SW 1271 (cell line): ENCODE measurements at places on chromosomes 12 and 14.

- DNase-seq, result no peak
Measured at GRCh38 chr12:92987846-92988621, 58.9 kb upstream of the EEA1 start.

DNA sequence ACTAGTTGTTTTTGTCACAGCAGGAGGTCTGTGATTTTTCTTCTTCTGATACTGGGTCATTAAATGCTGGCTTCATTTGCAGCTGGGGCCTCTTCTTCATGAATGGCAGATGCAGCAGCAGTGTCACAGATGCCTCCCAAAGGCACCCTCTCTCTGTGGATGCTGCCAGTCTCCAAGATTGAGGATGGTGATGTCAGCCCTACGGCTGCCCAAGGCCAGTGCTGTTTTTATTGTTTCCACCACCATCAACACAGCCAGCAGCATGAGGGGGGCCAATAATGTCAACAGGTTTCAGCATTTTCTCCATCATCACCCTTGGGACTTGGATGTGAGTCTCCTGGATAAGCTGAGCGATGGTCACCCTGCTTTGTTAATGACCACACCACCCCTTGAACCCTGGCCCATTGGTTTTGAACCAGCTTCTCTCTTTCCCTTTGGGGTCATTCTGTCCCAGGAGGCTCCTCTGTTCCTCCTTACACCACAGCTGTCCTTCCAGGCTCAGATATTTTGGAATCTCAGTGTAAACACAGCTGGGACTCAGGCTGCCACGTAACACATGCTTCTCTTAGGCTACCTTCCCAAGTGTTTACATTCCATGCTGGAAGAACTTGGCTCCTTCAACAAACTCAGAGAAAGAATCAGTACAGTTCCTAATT is 151.7 kb upstream of the DDHD1 start:
- DNase-seq, result no peak

DNA sequence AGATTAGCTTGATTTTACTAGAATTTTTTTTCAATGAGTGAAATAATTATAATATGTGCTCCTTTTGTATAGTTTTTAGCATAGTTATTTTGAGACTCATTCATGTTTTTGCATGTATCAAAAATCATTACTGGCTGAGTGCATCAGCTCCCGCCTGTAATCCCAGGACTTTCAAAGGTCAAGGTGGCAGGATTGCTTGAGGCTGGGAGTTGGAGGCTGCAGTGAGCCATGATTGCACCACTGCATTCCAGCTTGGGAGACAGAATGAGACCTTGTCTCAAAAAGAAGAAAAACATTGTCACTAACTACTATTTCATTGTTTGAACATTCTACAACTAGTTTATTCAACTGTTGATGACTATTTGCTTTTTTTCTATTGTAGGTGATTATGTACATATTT is 802.7 kb downstream of the SLC16A7 start:
- DNase-seq, result no peak

GRCh38 chr14:39957987-39958386 is 525.8 kb upstream of the FBXO33 start:
- DNase-seq, result no peak

- DNase-seq, result no peak
Measured at GRCh38 chr14:89378119-89378518, 38.9 kb downstream of the FOXN3 start.

DNA sequence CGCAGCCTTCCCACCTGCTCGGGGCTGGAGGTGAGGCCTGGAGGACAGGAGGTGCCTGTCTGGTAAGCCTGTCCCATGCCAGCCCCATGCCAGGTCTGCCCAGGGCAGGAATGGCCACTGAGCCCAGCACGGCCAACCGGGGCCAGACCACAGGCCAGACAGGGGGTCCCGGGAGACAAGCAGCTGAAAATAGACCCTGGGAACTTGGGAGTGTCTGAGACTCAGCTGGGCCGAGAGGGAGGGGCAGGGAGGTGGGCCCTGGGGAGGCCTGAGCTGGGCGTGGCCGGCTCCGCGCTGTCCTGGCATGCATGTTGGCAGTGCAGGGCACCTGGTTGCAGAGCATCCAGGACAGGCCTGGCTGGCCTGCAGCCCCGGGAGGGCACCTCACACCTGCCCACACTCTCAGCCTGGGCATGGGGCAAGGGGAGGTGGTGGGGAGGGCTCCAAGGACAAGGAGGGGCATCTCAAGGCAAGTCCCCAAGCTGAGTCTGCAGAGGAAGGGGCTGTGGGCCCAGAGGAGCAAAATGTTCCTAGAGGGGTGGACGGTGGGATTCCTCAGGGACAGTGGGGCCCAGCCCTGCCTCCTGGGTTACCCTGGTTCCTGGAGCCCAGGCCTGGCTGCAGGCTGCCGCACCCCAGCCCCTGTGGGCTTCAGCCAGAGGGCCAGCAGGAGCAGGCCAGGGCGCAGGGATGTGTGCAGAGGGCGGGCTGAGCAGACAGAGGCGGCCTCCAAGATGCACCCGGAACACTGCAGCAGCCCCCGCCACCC is 3.2 kb upstream of the CRIP1 start:
- no peak for DNase-seq

GRCh38 chr14:55851301-55851700 is 266.9 kb upstream of the PELI2 start:
- DNase-seq, result no peak

- no peak for DNase-seq
Measured at GRCh38 chr12:96743606-96744005, 163.5 kb upstream of the NEDD1 start.

- DNase-seq, result no peak
Measured at GRCh38 chr12:88303335-88303734, 161.2 kb downstream of the TMTC3 start.

- no peak for DNase-seq
Measured at GRCh38 chr12:131793243-131794022, 34.8 kb upstream of the MMP17 start.

GRCh38 chr12:121713257-121713777 is 765 bp downstream of the TMEM120B start:
- DNase-seq, result no peak

DNA sequence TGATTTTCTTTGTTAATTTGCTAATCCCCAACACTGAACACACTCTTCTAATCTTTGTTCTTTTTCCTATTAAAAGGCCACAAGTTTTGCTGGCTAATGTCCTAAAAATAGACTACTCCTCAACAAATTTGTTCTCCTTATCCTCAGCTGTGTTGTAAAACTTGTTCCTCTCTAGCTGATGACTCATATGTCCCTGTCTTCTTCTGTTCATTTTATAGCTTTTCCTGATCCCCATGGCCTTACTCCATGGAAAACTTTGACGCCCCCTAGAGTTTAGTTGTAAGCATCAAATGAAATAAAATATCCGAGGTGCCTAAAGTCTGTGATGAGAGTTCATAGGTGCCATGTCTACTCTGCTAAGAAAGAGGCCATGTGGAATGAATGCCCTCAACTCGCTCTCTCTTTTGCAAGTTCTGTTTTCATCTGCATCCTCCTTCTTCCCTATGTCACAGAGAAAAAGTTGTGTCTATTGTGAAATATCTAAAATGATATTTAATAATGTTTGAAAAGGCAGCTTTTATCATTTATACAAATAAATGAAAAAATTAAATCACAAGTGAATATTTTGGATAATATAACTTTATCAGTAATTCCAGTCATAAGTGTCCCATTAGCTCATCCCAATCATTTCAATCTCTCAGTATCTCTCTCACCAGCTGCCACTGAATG is 237.9 kb downstream of the IPO8 start:
- DNase-seq, result peak; percentile 81

GRCh38 chr14:91636604-91637003 is 95.3 kb downstream of the CATSPERB start:
- no peak for DNase-seq

- DNase-seq, result peak; percentile 60
Measured at GRCh38 chr14:99274346-99275221, 2.6 kb upstream of the BCL11B start.

- DNase-seq, result no peak
Measured at GRCh38 chr12:112233242-112233641, 107.9 kb downstream of the TRAFD1 start.

DNA sequence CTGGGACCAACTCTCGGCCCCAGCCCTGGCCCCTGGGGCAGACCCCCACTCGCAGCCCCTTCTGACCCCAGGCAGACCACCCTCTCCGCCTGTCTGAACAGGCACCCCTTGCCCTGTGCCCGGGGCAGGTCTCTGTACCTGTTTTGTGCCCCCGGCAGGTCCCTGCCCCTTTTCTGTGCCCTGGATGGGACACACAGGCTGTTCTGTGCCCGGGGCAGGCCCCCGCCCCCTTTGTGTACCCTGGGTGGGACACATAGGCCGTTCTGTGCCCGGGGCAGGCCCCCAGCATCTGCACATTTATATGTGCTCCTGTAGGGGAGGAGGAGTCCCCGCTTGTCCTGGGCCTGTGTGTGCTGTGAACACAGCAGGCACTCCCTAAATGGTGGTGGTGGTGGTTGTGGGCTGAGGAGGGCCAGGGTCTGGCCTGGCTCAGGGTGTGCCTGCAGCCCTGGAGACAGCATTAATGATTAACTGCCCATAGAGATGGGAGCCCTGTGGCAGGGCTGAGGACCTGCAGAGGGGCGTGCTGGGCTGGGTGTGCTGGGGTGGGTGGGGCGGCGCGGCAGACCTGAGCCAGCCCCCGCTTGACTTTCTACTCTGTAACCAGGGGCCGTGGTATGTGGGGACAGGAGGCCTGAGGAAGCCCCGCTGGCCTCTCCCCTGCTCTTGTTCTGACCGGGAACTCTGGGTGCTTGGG is 3.7 kb downstream of the FBRSL1 start:
- no peak for DNase-seq

- no peak for DNase-seq
Measured at GRCh38 chr14:28102001-28102400, 664.6 kb upstream of the FOXG1 start.

- DNase-seq, result no peak
Measured at GRCh38 chr12:89166525-89166934, 185.8 kb downstream of the DUSP6 start.

GRCh38 chr12:29322157-29322556 is 58.8 kb downstream of the ERGIC2 start:
- DNase-seq, result no peak

GRCh38 chr12:65608319-65608916 is 215.9 kb upstream of the HMGA2 start:
- DNase-seq, result no peak

DNA sequence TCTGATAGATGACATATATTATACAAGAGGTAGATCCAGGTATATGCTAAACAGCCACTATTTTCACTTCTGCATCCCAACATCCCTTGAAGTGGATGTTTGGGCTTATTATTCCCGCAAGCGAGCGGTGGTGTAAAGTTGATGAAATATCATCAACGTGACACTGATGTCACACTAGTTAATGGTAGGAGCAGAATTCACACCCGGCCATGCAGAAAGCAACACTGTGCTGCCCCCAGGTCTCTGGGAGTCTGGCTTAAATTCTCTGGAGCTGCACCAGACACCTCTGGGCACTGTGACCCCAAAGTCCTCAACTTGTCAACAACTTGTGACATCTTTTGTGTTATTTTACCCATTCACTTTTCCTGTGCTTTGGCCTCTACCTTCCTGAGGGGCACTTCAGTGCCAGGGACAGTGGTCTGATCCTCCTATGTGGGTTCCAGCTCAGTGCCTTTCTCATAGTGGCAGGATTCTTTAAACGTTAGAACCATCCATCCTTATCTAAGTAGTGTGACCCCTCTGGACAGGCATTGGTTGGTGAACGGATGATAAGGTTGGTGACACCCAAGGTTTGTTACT is 952 bp downstream of the DRAM1 start:
- peak; percentile 7 for DNase-seq

GRCh38 chr14:98014851-98015615 is 1217.9 kb downstream of the VRK1 start:
- no peak for DNase-seq

DNA sequence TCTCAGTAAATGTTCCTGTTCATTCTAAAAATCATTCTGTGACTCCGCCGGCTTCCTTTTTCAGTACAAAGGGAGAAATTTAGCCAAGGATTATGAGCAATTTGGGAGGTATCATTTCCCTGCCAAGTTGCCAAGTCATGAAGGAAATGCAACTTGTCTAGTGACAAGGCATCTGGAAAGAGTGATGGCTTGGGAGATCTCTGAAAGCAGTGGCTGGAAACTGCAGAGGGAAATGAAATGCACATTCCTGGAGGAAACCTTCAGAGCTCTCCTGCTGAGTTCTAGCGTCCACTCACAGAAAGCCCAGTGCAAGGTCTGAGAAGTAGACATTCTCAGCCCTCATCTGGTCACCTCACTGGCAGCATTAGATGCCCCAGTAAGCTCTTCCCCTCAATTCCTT is 91.7 kb downstream of the GALC start:
- no peak for DNase-seq

- no peak for DNase-seq
Measured at GRCh38 chr12:15754233-15754632, 35.0 kb downstream of the EPS8 start.
